ENCODE measurements at places on chromosomes 1 and 21. TPM values are rescaled to one million over a fixed set of nuclear protein-coding genes. Genes with fewer than 3 reads are reported as not detected.

GJC2 gene
- 2.1 TPM for total RNA-seq

ESRRG gene
- 8.3 TPM for total RNA-seq

BCAS2 gene
- 58.5 TPM for total RNA-seq

RGS2 gene
- total RNA-seq = 21.8 TPM

FCER1A gene
- total RNA-seq = not detected

HJV gene
- total RNA-seq = not detected

DNA sequence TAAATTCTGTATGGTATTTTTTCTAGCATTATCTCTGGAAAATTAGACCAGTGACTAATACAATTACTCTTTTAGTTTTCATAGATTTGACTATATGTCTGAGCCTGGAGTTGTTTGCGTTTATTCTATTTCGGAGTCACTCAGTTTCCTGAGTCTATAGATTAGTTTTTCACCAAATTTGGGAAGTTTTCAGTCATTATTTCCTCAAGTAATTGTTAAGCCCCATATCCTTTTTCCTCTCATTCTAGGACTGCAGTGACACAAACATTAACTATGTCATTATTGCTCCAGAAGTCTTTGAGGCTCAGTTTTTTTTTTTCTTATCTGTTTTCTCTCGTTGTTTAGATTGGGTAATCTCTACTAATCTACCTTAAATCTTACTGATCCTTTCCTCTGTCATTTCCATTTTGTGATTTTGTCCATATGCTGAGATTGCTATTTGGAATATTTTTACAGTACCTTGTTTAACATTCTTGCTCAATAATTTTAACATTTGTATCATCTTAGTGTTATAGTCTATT lies 886.2 kb downstream of the LTN1 start:
- DNase-seq = no peak

- DNase-seq = no peak
These were observed 200.1 kb downstream of the ZC3H11B start for GRCh38 chr1:219412772-219413171.

DNA sequence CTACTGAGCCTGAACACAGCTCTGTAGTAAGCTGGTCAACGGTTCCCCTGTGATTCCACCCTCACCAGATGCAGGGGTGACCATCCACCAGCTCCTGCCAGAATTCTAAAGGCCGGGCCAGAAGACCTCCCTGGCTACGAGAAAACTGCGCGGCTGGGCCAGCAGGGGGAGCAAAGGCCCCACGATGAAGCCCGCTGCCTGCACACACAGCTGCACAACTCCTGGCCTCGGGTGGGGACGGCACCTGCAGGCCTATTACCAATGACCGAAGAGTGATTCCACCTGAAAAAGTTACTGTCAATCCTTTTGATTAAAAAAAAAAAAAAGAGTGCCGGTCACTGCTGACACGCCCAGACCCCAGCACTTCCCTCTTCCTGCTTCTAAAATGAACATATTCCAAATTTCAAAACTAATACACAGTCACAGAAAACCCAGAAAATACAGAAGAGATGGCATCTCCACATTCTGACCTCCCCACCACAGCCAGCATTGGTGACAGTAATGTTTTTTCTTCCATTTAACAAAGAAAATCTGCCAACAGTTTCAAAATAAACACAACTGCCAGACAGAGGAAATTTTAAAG lies 49.8 kb upstream of the RIPK4 start:
- peak; percentile 58 for DNase-seq

GRCh38 chr1:41571041-41571440 lies 86.6 kb upstream of the EDN2 start:
- DNase-seq = no peak

GRCh38 chr1:61419657-61420056 lies 305.3 kb downstream of the TM2D1 start:
- DNase-seq = no peak

DNA sequence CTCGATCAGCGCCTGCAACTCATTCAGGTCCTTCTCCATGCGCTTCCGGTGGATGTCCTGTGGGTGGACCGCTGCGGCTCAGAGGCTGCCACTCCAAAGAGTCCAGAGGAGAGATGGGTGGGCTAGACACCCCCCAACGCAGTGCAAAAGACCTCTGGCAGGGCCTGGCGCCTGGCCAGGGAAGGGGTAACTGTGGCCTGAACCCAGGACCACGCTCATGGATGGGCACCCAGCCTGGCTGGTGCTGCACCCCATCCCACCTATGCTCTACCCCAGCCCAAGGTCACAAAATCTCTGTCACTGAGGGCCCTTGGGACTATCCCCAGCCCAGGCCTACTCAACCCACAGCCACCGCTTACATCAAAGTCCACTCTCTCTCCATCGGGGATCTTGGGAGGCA lies 12.2 kb downstream of the TNNT2 start:
- DNase-seq = no peak

DNA sequence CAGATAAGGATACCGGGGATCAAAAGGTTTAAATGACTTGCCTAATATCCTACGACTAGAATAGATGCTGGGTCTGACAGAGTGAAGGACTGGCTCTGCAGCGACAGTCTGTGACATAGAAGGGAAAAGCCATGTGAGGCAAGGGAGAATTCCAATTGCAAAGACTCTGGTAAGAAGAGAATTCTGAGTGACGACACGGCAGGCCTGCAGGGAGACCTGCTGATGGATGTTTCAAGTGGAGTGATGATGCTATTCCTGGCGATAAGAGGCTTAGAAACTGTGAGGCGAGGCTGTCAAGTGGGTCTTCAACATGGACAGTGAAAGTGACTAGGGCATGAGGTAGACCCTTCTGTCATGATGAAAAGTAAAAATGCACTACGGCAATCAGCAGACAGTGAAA lies 176.6 kb upstream of the PBX1 start:
- DNase-seq = no peak

DNA sequence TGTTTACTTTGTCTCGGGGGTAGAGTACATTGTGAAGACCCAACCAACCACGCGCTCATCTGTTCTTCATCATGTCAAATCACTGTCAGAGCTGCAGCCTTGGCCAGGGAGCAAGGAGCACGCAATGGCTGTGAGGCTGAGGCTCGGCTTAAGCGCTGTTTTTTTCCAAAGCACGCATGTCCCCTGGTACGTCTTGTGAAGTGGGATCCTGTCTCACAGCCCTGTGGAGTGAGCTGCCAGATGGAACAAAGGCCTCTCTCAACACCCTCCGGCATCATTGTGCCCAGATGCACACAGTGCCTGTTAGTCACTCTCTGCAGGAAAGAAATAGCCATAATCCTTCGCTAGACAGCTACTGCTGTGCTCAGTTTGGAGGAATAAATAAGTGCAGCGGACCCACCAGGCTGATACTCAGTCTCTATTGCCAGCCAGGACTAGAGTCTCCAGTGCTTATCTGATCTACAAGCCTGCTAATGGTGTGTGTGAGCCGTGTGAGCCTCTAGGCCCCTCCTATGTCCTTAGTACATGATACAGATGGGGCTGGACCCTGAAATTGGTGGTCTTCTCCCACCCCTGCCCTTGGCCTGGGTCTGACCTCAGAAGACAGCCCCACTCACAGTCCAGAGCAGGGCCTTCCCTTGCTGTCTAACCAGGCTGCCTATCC lies 91.3 kb upstream of the COA6 start:
- no peak for DNase-seq

GRCh38 chr1:160136121-160136925 lies 15.1 kb upstream of the ATP1A4 start:
- no peak for DNase-seq

DNA sequence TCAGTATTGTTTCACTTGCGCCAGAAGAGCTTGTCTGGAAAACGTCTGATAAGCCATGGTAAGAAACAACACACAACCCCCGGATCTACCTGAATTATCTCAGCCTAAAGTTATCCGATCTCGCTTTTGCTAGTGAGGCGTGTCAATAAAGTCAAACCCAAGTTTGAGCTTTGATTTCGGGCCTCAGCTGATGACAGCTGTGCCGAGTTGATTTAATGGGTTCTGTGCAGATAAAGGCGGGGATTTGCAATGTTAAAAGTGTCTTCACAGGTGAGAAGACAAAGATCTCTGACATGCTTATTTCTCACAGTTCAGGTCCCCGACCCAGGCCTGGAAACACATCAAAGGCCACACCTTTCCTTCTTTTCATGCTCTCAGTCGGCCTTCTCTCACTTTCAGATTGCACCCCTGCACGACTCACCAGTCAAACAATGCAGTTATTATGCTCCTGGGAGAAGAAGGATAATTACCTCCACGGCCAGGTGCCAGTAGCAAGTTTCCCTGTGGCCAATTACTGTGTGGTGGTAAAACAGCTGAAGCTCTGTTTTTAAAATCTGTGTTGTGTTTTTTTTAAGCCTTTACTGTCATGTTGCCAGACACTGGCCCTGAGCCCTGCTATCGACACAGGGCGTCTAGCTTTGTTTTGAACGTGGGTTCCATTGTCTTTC lies 245.3 kb upstream of the RUNX1 start:
- no peak for DNase-seq

DNA sequence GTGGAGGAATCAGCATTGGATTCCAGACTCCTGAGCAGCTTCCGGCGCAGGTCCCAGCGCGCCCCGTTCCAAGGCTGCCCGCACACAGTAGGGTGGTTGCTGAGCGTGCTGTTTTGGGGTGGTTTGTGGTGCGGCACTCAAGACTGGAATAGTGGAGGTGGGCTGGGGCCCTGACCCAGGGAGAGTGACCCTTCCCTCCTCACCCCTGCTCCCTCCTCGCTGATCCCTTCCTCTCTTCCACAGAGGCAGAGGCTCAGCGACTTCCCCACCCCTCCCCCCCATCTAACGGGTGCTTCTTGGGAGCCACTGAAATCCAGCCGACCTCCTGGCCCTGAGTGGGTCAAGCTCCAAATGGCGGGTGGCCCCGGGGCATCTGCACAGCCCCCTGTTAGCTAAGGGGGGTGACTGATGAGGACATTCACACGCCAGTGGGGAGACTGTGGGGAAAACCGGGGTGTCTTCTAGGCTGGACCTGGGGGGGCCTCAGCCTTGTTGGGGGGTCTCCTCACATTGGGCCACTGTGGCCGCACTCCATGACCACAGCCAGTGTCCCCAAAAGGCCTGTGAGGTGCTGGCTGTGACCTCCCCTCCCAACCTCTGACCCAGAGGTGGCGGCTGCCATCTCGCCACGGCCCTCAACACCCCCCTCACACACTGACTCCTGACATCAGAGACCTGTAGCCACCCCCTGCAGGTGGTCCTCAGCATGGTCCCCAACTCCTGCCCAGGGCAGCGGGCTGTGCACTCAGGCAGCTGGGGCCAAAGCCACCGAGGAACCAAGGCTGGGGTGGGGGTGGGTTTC lies 3.9 kb upstream of the HES4 start:
- peak; percentile 9 for DNase-seq

DNA sequence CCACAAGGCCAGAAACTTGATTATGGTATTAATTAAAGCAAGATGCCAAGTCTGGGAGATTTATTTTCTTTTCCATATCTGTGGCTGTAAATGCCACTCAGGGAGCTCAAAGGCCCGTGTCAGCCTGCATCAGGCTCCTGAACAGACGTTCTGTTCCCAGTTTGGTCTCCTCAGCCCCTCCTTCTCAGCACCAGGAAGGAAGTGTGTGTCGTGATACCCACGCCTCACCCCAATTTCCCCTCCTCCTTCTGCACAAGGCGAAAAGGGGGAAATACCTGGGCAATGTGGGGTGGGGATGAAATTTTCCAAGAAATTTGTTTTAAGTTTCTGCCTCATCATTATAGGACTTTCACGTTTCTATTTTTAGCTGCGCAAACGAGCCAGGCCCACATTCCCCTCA lies 112.0 kb downstream of the SYF2 start:
- DNase-seq = no peak

DNA sequence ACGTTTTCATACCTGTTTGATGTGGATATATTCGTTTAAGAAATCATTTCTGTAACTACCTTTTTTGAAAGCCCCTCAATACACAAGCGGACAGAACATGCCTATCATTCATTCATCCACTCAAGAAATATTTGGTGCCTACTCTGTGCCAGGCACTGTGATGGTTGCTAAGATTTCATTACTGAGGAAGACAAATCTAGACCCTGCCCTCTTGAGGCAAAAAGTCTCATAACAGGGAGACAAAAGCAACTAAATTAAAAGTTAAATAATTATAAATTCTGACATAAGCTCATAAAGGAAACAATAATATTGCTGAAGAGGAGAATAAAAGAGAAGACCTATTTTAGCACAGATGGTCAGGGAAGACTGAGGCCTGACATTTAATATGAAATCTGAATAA lies 203.5 kb upstream of the ZNHIT6 start:
- DNase-seq = no peak

DNA sequence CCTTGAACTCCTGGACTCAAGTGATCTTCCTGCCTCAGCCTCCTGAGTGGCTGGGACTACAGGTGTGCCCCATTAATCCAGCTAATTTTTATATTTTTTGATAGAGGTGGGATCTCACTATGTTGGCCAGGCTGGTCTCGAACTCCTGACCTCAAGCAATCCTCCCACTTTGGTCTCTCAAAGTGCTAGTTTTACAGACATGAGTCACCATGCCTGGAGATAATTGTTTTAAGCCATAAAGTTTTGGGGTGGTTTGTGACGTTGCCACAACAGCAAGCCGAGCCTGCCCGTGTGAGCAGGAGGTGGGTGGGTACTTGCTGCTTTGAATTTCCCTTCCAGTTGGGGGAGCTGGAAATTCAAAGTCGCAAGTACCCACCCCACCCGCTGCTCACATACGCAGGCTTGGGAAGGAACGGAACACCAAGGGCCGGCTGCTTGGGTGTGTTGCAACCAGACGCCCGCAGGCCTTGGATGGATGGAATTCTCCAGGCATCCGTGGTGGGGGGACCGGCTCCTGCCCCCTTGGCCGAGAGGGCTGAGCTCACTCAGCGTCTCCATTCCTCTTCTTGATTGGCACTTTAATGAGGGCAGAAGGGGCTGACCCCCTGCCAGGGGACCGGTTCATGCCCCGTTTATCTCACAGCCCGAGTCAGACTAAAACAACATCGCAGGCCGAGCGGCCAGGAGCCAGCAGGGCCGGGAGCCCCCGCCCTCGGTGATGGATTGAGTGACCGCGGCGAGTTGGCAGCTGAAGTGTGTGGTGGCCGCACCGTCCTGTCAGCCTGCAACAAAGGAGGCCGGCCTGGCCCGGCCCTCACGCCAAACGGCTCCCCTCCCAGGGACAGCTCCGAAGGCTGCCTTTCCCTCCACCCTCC lies 78.1 kb downstream of the DHRS3 start:
- peak; percentile 49 for DNase-seq

GRCh38 chr1:58266242-58266641 lies 280.3 kb downstream of the OMA1 start:
- DNase-seq = no peak

DNA sequence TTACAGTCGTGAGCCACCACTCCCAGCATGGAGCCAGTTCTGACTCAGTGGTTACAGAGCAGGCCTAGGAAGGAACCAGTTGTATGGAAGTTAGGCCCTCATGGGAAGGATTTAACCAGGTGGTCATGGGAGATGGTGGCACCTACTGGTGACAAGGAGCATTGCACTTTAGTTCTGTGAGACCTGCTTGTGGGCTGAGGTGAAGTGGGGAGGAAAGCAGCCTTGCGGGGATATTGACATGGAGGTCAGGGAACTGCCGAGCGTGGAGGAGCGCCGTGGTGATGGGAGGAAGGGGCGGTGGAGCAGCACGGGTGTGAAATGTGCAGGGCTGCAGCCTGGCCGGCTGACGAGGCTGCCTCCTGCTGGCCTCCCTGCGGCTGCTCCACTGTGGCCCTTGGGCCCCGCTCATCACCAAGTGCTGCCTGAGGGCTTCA lies 100.4 kb downstream of the GALNT2 start:
- DNase-seq = no peak

- DNase-seq = no peak
These were observed 59.1 kb downstream of the HFM1 start for GRCh38 chr1:91345395-91346005.
